Urinary bladder (tissue), 4 donors: ENCODE measurements at places on chromosomes 3 and 15. TPM values are rescaled to one million over a fixed set of nuclear protein-coding genes. Genes with fewer than 3 reads are reported as not detected.

The MFAP1 gene
- 22.4 TPM for total RNA-seq

The TAMM41 gene
- 17.4 TPM for total RNA-seq

The AHSG gene
- total RNA-seq: 0.26 TPM

GRCh38 chr15:60735559-60736047 lies 256.7 kb upstream of the ICE2 start:
- DNase-seq: no peak

GRCh38 chr3:146164071-146164470 lies 3.1 kb upstream of the PLOD2 start:
- DNase-seq: no peak

- DNase-seq: no peak
Observed at GRCh38 chr15:51758645-51759044, 7.2 kb downstream of the TMOD2 start.

DNA sequence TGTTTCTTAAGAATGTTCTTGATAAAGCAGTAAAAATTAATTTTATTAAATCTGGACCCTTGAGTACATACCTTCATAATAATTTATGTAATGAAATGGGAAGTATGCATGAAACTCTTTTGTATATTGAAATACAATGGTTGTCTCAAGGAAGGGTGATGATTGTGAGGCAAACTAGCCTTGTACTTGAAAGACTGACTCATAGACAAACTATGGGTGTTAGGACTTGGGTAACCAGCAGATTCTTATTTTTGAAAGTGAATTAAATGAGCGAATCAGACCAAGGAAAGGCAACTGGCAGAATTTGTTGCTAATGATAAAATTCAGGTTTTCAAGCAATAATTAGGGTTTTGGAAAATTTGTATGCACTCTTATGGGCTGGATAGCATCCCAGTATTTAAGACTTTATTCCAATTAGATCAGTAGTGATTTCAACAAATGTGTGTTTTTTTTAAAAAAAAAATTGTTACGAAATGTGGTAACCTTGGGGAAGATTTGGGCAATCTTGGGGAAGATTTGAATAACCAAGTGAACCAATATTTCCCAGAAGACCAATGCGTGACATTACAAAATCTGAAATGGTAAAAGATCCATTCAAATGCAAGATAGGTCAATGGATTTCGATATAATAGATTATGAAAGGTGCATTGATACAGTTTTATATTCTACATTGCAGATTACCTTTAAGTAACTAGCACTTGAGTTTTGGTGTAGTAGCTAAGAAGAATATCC lies 42.0 kb downstream of the ATP2C1 start:
- DNase-seq: no peak

- DNase-seq: no peak
Observed at GRCh38 chr3:138296639-138297038, 33.0 kb downstream of the NME9 start.

DNA sequence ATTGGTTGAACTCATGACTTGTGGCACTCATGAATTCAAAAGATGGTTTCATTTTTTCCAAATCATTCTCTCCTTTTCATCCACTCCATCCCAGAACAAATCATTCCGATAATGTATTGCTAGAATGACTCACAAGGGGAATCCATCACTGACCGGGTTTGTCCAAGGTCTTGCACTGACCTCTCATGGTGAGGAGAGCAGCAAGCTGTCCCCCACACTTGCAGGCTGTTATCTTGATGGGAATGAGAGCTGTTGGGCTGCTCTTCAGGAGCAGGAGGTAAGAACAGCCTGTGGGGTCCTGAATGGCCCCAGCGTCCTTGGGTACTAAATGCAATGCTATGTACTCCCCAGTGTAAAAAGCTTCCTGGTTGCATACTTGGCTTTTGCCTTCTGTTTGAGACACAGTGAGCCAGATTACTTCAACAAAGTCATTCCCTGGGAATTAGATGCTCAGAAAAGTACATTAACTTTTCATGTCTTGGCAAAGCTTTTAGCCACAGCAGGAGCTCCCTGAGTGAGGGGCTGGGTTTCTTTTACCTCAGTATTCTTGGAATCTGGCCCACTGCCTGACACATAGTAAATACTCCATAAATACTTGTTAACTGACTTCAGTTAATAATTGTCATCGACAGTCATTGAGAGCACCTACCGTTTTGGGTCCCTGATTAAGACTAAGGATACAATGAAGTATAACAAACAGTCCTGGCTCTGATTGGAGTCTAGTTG lies 24.1 kb downstream of the CCNL1 start:
- DNase-seq: no peak

GRCh38 chr3:78737988-78738387 lies 1029.8 kb downstream of the ROBO1 start:
- DNase-seq: no peak

DNA sequence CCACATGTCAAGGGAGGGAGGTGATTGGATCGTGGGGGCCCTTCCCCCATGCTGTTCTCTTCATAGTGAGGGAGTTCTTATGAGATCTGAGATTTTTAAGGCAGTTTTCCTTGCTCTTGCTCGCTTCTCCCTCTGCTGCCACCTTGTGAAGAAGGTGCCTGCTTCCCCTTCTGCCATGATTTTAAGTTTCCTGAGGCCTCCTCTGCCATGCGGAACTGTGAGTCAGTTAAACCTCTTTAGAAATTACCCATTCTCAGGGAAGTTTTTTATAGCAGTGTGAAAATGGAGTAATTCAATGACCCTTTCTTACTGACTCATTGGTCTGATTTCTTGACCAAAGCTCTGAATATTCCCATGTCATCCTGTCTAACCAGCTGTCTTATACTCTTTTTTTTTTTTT lies 484.4 kb upstream of the TPRG1 start:
- no peak for DNase-seq

DNA sequence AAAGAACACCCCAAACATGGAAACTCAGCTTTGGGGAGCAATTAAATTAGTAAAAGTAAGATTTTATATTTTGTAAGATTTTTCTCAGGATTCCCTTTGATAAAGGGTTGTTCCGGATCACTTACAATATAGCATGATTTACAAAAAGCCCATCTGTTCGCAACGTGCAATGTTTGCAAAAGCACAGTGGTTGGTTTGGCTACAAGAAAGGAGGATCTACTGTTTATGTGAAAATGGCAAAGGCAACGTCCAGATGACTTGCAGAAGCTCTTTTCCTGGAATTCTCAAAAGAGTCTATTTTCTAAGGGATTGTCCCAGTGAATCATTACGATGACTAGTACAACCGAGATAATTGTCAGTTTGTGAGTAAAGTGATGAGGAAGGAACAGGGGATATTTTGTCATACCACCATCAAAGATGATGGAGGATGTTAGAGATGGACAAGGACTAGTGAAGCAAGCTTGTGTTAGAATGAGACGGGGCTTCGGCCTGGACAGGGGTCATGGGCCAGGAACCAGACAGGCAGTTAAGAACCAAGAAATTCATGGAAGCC lies 71.6 kb downstream of the CRYGS start:
- no peak for DNase-seq

GRCh38 chr3:159832024-159832423 lies 156.6 kb upstream of the IL12A start:
- no peak for DNase-seq
